ENCODE measurements at places on chromosomes 7 and 10.

GRCh38 chr7:25382869-25383268, 154.6 kb upstream of the NPVF start:
- DNase-seq, result no peak

- peak; percentile 100 for DNase-seq
Observed at GRCh38 chr10:110918643-110919348, at the start of gene BBIP1. BBIP1 (minus strand) TSS chr10:110919180; CDS start chr10:110918157, 1,023 bp downstream.

- no peak for DNase-seq
Observed at GRCh38 chr10:123666318-123667236, at the start of gene GPR26. GPR26 (plus strand) TSS chr10:123666355; CDS start chr10:123666408, 53 bp downstream.

GRCh38 chr10:28721318-28721951, 44.1 kb downstream of the BAMBI start:
- no peak for DNase-seq

GRCh38 chr7:106166651-106167342, 54.7 kb upstream of the SYPL1 start:
- peak; percentile 41 for DNase-seq

- DNase-seq, result no peak
Observed at GRCh38 chr7:83305027-83305426, 142.3 kb upstream of the PCLO start.

DNA sequence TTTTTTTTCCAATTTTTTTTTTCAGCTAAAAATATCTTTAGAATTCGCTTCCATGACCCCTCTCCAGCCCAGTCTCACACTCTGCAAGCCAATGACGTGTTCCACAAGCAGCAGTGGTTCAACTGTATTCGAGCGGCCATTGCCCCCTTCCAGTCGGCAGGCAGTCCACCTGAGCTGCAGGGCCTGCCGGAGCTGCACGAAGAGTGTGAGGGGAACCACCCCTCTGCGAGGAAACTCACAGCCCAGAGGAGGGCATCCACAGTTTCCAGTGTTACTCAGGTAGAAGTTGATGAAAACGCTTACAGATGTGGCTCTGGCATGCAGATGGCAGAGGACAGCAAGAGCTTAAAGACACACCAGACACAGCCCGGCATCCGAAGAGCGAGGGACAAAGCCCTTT, 42.8 kb downstream of the CALML5 start:
- no peak for DNase-seq

DNA sequence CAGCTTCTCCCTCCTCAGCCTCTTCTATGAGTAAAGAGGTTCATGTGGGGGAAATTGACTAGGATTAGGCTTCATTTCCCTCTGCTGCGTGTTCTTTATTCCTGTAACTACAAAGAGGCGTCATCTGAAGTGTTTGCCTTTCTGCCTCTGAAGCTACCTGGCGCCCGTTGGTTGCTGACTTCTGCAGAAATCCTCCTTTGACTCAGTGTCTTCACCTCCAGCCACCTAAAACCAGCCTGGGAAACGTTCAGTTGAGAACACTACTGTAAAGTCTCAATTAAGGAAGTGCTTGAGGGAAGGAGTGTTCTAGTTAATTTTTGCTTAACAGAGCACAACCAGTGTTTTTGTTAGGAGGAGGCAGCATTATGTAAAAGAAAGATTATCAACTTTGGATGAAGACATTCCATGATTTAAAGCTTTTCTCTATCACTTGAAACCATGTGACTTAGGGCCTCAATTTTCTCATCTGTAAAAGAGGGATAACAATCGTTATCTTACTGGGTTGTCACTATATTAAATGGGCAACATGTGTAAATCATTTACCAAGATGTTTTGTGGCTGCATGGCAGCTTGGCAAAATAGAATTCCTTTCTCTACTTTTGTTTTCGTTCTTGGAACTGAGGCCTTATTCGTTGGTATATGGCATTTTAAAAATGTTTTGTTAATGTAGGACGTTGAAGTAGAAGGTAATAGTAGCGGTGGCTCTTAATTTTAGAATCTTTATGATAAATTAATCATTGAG, 642.9 kb downstream of the SDK1 start:
- DNase-seq, result no peak

All from skeletal muscle cell (primary cell).